ENCODE measurements at places on chromosomes 13 and 19.

DNA sequence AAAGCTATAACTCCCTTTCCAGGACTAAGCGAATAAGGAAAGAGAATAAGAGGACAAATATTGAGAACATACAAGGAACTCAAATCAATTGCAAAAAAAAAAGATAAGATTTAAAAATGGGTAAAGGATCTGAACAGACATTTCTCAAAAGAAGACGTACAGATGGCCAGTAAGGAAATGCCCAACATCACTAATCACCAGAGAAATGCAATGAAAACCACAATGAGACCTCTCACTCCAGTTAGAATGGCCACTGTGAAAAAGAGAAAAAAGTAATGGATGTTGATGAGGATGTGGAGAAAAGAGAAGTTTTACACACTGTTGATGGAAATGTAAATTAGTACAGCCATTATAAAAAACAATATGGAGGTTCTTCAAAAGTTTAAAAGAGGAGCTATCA, 63.8 kb downstream of the VWA8 start:
- DNase-seq: no peak

DNA sequence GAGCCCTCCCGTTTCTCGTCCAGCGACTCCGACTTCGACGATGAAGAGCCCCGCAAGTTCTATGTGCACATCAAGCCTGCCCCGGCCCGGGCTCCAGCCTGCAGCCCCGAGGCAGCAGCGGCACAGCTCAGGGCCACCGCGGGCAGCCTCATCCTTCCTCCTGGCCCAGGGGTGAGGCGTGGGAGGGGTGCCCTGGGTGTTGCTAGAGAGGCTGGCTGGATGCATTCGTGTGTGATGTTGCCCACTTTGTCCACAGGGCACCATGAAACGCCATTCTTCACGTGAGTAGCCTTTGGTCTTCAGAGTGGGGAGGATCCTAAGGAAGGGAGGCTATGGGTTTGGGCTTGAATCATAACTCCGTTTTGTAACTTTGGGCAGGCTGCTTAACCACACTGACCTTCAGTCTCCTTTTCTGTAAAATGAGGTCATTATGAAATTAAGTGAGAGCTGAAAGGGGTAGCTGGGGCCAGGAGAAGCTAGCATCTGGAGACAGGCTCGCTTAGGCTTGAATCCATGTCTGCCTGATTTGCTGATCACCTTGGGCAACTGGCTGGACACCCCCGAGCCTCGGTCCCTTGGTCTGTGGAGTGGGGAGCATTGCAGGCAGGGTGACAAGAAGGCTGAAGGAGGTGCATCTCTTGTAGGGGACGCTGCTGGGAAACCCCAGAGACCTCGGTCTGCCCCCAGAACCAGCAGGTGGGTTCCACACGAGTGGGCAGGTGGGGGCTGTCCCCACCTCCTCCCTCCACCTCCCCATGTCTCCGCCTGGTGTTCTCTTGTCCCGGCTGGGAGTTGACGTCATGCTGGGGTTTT, 18.7 kb upstream of the B3GNT3 start:
- no peak for DNase-seq

DNA sequence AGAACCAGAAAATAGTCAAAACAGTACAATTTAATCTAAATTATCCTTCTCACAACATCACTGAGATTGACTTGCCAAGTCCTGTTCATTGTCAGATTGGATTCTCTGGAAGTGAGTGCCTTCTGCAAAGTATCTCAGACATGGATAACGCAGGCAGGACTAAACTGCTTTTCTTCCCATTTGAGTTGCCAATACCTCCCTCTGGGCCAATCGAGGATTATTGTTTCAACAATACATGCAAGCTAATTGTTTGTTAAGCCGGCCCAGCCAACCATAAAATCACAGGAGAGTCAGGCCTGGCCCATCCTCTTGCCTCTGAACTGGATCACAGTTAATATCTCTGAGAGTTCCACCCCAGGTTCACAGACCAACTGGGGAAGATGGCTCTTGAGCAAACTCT, 240.0 kb downstream of the ENOX1 start:
- DNase-seq: no peak

DNA sequence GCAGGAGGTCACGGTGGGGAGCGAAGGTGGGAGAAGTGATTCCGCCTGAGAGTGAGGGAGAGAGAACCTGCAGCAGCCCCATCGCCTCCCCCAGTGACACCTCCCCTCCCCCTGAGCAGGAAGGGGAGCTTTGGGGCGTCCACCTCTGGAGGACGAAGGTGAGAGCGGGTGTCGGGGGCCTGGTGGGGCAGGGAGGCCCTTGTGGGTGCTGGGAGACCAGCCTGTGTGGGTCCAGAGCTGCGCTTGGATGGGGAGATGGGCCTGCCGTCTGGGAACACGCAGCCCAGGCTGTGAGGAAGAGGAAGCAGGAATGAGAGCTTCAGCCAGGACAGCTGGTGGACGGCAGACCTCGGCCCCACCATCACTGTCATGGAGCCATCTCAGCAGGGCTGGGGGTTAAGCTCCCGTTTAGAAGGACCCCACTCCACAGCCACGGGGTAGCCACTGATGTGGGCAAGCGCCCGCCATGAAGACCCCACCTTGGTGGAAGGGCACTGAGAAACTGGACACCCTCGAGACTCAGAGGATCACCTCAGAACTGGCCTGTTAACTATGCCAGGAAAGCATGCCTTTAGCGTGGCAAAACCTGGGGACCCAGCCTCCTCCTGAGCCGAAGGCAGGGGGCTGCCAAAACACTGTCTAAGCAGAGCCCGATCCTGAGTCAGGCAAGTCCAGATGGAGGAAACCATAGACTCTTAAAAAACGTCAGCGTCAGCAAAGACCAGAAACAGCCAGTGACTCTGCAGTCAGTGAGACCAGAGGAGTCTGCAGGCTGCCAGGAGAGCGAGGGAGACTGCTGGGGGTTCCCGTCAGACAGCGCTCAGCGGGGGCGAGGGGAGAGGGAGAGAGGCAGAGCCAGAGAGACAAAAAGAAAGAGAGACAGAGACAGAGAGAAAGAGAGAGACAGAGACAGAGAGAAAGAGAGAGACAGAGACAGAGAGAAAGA, 6.4 kb upstream of the PROZ start:
- no peak for DNase-seq

GRCh38 chr19:14063105-14063504, 1.2 kb upstream of the PALM3 start:
- DNase-seq: no peak

DNA sequence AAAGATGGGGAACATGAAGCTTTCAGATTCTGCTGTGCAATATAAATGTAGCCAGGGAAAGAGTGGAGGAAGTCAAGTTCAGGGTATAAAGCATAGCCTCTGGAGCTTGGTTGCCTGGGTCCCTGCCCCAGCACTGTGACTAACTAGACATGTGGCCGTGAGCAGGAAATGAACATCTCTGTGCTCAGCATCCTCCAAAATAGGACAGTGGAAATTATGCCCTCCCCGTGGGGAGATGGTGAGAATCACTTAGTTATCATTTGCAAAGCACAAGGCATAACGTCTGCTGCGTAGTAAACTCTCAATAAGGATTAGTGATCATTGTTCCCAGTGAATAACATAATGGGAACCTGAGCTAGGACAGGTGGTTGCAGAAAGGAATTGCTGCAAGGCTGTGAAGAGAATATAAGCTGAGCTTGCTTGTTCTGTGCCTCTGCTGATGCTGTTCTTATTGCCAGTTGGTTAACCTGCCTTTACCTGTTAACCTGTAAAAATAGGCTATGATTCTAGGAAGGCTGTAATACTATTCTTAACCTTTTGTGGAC, 441.0 kb downstream of the COG6 start:
- DNase-seq: peak; percentile 64

GRCh38 chr13:111973605-111974340, 93.2 kb upstream of the SOX1 start:
- no peak for DNase-seq

DNA sequence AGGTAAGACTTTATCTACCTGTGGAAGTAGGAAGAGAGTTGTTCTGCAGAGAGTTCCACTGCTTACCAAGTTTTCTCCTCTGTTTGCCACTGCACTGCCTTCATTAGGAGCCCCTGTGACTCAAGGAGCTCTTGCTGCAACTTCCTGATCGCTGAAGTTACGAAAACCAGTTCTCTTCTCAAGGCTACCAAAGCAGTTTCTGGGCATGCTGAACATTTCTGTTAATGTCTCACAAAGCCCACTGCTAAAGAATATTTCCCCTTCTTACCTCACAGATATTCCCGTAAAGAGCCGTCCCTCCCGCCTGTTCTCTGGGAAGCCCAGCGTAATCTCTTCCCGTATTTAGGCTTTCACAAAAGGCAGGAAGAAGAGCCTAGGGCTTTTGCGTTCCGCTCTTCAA, 82.6 kb upstream of the OXGR1 start:
- no peak for DNase-seq

DNA sequence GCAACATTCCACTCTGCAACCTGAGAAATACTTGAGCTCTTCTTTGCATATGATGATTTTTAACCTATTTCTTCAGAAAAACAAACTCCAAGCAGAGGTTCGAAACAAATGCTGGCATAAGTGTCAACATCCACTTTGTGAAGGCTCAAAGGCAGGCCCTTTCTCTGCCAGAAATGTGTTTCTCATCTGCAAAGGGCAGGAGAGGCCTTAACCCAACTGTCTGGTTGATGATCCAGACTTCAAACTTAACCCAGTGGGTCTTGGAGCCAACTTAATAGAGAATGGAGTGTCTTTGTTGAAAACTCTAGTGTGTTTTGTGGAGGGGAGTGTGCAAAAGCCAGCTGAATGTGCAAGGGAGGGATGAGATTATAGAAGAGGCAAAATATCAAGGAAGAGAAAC, 28.3 kb upstream of the ZNF507 start:
- no peak for DNase-seq

DNA sequence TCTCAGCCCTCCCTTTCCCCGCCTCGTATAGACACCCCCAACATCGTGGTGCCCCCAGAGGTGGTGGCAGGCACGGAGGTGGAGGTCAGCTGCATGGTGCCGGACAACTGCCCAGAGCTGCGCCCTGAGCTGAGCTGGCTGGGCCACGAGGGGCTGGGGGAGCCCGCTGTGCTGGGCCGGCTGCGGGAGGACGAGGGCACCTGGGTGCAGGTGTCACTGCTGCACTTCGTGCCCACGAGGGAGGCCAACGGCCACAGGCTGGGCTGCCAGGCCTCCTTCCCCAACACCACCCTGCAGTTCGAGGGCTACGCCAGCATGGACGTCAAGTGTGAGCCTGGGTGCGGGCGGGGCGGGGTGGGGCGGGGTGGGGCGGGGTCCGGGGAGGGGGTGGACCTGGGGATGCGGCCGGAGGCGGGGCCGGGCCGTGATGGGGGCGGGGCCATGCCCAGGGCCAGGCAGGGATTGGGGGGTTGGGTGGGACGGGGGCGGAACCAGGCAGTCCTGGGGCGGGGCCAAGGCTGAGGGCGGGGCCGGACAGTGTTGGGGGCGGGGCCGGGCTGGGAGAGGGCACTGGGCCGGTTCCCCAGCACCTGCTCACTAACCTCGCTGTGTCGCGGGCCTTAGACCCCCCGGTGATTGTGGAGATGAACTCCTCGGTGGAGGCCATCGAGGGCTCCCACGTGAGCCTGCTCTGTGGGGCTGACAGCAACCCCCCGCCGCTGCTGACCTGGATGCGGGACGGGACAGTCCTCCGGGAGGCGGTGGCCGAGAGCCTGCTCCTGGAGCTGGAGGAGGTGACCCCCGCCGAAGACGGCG, 7.8 kb downstream of the MAG start:
- no peak for DNase-seq

- DNase-seq: no peak
Observed at GRCh38 chr13:35990196-35990595, 141.0 kb downstream of the DCLK1 start.

DNA sequence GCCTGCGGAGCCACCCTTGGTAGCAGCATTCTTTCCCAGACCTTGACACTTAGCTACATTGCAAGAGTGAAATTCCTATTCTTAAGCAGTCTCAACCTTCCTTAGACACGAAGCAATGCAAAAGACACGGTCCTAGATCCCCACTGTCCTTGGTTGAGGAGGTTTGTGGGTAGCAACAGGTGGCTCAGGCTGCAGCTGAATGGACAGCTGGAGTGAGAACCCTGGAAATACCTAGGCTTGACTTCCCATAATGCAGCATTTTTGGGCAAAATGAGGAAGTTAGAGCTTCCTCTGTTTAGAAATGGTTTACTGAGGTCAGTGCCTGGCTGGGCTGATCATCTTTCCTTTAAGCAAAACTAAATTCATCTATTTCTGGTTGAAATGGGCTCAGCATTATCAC, 296.6 kb downstream of the RFC3 start:
- no peak for DNase-seq

GRCh38 chr13:42379241-42379640, 107.3 kb downstream of the AKAP11 start:
- DNase-seq: no peak

GRCh38 chr13:20407759-20408158, 117.9 kb downstream of the CRYL1 start:
- no peak for DNase-seq

- DNase-seq: no peak
Observed at GRCh38 chr13:104206450-104207044, 1140.3 kb upstream of the SLC10A2 start.

DNA sequence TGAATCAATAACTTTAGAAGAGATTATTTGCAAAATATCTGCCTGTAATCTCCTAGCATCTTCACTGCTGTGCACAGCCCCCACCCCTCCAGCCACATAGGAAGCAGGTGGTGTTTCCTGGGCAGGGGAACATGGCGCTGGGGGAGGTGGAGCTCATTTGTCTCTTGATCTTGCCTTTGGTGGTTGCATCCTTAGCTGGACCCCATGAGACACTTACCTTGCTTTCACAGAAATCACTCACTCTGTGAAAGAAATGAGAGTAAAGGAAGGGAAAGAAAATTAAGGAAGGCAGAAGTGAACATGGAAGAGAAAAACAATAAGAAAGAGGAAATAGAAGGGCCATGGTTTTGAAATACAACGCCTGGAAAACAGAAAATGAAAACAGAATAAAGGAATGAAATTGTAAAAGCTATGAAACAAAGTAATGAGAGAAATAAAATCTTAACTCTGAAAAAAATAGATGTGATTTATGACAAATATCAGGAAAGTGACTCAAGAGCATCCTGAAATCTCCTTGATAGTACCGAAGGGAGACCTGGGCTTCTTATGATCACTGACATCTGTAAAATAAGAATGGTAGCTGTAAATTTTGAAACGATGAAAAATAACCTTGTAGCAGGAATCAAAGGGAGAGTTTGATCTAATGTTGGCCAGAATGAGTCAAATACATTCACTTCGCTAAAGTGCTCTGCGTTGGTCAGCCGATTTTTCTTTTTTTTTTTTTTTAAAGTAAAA, 17.2 kb upstream of the RNASEH2B start:
- DNase-seq: peak; percentile 70

GRCh38 chr13:27842571-27842970, 50.3 kb downstream of the GSX1 start:
- DNase-seq: no peak

DNA sequence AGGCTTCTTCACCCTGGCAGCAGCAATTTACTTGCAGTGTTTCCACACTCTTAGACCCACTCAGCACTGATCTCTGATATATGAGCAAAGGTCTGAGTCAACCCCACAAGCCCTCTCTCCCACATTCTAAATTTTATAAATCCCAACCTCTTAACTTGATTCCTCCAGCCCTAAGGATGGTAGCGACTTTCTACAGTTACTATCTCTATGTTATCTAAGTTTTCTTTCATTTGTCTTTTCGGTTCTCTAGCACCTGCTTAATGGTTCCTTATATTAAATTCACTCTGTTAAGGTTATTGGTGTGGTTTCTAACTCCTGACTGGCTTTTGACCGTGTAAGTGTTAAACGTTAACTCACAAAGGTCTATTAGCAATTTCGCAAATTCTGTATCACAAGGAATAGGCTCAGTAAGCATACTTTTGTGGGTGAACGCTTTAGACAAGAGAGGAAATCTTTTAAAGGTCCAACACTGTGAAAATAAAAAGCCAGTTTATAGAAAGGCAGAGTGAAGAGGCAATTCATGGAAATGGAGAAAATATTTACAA, 99.3 kb downstream of the DLEU7 start:
- DNase-seq: no peak
